ENCODE measurements at places on chromosomes 5 and 9. TPM values are rescaled to one million over a fixed set of nuclear protein-coding genes. Genes with fewer than 3 reads are reported as not detected.

- no peak for DNase-seq
These were observed 42.4 kb upstream of the ELL2 start for GRCh38 chr5:96004087-96004486.

- no peak for DNase-seq
These were observed 4.9 kb downstream of the MARCHF3 start for GRCh38 chr5:127025467-127025866.

- no peak for DNase-seq
These were observed 45.5 kb downstream of the COL27A1 start for GRCh38 chr9:114200721-114201300.

- no peak for DNase-seq
These were observed 83.1 kb upstream of the IL6ST start for GRCh38 chr5:56077796-56078233.

GRCh38 chr5:131220566-131220965 lies 43.3 kb upstream of the CDC42SE2 start:
- DNase-seq: no peak

GRCh38 chr9:108153416-108153815 lies 663.8 kb upstream of the KLF4 start:
- no peak for DNase-seq

DNA sequence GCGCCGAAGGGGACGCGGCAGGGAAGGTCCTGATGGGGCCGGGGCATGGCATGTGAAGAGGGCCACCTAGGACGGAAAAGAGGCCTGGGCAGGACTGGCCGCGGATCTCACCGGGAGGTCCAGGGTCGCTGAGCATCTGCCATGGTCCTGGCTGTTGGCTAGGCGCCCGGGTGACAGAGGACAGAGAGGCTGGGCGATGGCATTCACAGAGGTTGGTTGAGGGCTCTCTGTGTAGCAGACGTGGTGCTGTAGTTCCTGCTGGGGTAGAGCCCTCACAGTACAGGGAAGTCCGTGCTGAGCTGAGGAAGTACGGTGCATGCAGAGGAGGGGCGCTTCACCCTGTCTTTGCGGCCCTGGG lies 427 bp downstream of the PCYOX1L start:
- DNase-seq: no peak

- DNase-seq: no peak
These were observed 341.1 kb downstream of the ARL15 start for GRCh38 chr5:53969176-53969730.

GRCh38 chr5:14415698-14416074 lies 165.9 kb upstream of the OTULINL start:
- DNase-seq: no peak

- peak; percentile 94 for DNase-seq
These were observed 136.9 kb upstream of the ANKH start for GRCh38 chr5:15008476-15008875.

GRCh38 chr5:93436083-93436482 lies 144.9 kb downstream of the NR2F1-AS1 start:
- no peak for DNase-seq

DNA sequence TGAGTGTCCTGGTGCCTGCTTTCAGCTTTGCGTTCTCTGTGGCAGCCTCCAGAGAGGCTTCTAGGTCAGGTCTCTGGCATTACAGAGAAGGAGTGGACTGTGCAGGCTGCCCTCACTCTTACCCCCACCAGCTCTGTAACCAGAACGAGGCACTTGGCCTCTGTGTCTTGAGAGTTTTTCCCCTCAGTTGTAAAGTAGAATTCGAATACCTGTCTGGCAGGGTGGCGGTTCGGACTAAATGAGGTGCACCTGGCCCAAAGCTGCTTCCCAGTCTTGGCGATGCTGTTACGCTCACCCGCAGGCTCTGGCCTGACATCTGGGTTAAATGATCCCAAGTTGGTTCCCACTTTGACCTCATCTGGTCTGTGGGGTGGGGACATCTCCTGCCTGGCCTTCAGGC lies 40.1 kb downstream of the FAM78A start:
- DNase-seq: no peak

GRCh38 chr9:137041124-137041523 lies 4.9 kb downstream of the NPDC1 start:
- DNase-seq: no peak

DNA sequence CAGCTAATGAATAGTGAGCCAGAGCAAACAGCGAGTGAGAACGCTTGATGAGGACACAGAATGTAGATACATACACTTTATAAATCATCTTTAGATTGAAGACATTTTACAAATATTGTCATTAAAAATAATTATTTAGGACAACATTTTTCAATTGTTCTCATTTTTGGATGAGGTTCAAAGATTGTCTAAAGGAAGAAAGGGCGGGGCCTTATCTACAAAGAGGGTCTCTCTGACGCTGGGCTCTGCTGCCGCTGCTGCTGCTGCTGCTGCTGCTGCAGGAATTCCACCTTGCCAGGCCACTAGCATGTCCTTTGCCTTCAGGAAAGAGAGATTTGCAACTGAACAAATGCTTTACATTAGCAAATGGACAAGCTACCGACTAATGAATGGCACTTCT lies 220.7 kb upstream of the TMEM161B start:
- DNase-seq: no peak

- no peak for DNase-seq
These were observed 395.2 kb downstream of the KIAA0825 start for GRCh38 chr5:94223235-94223634.

GRCh38 chr9:27344776-27345175 lies 47.8 kb upstream of the EQTN start:
- DNase-seq: no peak

C5orf52 gene
- not detected for polyA plus RNA-seq

ANKDD1B gene
- 0.18 TPM for polyA plus RNA-seq

ADAMTSL2 gene
- polyA plus RNA-seq: not detected

SLC22A4 gene
- polyA plus RNA-seq: 18.0 TPM

TXNDC8 gene
- not detected for polyA plus RNA-seq

MELK gene
- 21.2 TPM for polyA plus RNA-seq

GABRA1 gene
- not detected for polyA plus RNA-seq

PCDHB15 gene
- polyA plus RNA-seq: 0.52 TPM

DND1 gene
- 0.21 TPM for polyA plus RNA-seq

ADGRD2 gene
- polyA plus RNA-seq: not detected
